ENCODE measurements at places on chromosomes 16 and 17.

- no peak for DNase-seq
Observed at GRCh38 chr16:19094542-19095365, 19.0 kb upstream of the ITPRIPL2 start.

DNA sequence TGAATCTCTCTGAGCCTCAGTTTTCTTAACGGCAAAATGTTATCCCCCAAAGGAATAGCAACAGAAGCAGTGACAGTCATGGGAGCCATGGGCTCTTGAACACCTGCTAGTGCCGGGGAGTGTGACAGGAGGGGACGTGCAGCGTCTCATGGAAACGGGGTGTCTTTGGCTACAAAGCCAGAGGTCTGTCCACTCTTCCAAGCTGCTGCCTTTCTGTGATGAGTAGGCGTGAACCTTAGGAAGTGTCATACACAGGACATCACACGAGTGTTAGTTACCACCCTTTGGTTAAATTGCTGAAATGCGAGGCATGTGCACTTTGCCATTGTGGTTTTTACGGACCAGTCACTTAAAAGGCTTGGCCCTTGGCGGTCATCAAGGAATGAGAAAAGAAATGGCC lies 93.4 kb downstream of the IRF8 start:
- no peak for DNase-seq

GRCh38 chr16:89863741-89864526 lies 9.5 kb upstream of the TCF25 start:
- DNase-seq = peak; percentile 54

DNA sequence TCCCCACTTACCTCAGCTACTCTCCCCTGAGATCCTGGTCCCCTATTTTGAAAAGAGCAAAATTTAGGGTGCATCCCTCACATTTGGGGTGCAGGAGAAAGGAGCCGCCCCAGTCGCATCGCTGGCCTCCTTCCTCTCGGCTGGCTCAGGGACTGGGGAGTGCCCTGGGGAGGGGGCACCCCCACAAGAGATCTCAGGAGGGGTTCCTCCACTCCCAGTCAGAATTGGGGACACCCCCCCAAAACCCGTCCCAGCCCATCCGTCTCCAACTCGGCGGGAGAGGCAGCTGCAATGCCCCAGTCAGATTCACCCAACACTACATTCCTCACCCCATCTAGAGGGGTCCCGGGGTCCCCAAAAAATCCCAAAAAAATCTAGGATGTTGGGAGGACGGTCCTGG lies 3.5 kb upstream of the BCL6B start:
- no peak for DNase-seq

GRCh38 chr17:58786586-58787295 lies 31.1 kb downstream of the PPM1E start:
- DNase-seq = no peak

DNA sequence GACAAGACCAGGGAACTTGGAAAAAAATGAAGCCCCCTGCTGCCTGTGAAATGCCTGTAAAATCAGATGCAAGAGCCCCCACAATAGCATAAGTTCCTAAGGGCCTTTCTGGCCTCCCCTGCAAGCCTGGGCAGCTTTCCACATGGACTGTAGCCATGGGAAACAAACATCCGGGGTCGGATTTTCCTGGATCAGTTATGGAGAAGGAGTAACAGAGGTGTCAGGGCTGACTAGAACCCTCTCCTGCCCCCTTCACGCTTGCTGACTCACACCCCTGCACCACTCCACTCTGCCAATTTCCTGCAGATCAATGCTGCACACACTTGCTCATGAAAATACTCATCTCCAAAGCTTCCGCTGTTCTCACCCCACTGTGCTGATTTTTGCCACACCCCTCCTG lies 258.6 kb downstream of the CBLN1 start:
- no peak for DNase-seq

- no peak for DNase-seq
Observed at GRCh38 chr17:5783269-5783668, 199.0 kb upstream of the NLRP1 start.

DNA sequence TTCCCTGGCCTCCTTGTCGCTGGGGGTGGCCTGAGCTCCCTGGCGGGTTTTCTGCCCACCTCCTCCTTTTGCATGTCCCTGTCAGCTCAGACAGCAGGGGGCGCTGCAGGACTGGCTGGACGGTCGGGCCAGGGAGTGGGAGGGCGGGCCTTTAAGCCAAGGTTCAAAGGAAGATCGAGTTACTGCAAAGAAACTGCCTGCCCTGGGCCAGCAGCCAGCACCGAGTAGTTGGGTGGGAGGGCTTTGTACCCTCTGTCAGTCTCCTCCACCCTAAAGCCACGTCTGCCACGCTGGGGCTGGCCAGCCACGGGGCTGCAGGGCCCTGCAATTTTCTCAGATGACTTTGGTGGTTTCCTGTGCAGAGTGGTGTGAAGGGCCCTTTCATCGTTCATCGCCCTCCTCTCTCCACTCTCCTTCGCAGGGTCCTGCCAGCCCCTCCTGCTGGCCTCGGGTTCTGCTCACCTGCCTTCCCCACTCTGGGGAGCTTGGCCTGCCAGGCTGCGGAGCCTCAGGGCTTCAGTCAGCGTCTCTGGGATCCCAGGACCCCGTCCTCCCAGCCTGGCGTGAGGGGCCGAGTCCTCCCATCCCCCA lies 12.3 kb downstream of the GPR142 start:
- peak; percentile 82 for DNase-seq

- DNase-seq = no peak
Observed at GRCh38 chr16:53922807-53923571, 219.0 kb downstream of the FTO start.

DNA sequence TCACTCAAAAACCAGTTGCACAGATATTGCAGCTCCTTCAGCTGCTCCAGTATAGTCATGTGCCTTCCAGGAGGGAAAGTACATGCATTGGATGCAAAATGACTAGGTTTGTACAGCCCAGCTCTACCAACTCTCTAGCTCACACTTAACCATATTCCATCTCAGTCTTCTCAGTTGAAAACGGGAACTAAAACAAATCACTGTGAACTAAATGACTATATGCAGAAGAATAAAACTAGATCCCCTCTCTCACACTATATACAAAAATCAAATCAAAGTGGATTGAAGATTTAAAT lies 24.9 kb downstream of the DCUN1D3 start:
- DNase-seq = no peak

DNA sequence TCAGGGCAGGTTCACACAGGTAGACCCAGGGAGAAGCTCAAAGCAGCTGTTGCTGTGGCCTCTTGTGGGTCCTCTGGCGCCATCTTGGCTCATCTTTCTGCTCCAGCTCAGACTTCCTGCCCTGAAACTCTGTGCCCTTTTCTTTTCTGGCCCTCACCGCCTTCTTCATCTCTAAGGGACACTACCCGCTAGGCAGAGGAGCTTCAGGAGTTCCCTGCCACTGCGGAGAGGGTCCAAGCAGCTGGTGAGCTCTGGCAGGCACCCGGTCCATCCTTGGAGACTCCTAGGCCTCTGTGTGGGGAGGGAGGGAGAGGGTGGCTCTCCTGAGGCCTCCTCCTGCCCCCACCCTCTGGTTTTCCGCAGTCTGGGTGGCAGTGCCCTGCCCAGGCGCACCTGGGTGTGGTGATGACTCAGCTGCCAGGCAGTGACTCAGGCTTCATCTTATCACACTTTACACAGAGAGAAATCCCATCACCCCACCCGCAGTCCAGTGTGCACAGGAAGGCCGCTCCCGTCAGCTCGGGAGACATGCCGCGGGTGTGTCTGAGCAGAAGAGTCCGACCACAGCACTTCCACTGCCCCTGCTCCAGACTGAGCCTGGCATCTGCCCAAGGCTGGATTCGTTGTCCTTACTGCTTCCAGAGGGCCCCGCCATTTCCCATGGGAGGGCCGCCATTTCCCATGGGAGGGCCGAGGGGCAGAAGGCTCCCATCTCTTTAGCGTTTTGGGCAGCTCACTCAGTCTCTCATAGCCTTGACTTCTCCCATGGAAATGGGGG lies 7.3 kb downstream of the NT5C start:
- DNase-seq = peak; percentile 34

DNA sequence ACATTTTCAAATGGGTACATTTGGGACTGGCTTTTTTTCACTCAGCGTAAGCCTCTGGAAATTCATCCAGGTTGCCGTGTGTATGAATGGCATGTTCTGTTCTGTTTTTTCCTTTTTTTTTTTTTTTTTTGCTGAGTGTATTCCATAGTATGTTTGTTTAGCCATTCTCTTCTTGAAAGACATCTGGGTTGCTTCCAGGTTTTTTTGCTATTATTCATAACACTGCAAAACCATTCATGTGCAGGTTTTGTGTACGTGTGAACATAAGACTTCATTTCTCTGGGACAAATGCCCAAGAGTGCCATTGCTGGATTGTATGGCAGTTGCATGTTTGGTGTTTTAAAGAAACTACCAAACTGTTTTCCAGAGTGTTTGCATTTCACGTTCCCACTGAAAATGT lies 335.9 kb upstream of the TNRC6C start:
- no peak for DNase-seq

DNA sequence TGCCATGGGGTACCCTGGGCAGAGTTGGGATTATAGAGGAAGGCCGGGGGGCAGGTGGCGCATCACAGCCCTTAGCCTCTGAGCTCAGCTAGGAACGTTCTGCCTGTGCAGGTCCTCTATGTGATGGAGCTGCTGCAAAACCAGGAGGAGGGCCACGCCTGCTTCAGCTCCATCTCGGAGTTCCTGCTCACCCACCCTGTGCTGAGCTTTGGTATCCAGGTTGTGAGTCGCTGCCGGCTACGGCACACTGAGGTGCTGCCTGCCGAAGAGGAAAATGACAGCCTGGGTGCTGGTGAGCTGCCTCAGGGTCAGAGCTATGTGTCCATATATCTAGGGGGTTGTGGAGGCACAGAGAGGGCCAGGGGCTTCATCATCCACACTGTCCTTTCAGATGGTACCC lies 5.8 kb upstream of the NRN1L start:
- no peak for DNase-seq

GRCh38 chr17:57557834-57558681 lies 187.0 kb downstream of the CCDC182 start:
- DNase-seq = no peak

DNA sequence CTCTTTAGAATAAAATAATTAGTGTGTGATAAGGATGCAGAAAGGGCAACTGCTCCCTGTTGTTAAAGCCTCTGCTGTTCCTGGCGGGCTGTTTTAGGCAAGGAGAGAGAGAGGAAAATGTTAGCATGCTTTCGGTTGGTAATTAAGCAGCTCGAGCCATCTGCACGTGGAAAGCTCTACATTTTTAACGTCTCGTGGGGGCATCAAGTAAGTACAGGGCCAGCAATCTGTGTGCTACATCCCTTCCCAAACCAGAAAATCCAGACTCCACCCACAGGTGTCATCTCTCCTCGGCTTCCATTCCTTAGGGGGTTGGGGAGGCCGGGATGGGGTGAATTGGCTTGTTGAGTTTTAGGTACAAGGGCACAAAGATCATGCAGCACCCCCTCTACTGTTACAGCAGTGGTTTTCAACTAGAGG lies 62.4 kb upstream of the MARCHF10 start:
- DNase-seq = no peak

DNA sequence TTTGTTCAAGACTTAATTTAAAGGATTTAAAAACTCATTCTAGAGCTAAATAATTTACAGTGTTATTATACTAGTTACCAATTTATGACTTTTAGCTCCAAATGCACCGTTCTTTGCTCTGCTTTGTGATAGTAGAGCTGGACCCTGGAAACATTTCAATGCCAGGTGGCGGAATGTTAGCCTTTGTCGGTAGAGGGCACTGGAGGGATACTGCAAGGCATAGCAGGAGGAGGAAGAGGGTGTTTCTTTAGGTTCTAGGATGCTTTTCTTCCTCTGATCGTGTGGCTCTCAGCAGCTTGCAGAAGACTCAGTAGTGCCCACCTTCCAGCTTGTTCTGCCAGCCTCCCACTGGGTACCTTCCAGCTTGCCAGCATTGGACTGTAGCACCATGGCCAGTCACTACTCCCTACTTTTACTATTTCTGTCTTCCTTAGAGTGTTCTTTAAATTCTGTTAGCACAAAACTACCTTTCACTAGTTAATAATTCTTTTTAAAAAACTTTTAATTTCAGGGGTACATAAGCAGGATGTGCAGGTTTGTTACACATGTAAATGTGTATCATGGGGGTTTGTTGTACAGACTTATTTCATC lies 325.3 kb downstream of the UTP18 start:
- DNase-seq = no peak

DNA sequence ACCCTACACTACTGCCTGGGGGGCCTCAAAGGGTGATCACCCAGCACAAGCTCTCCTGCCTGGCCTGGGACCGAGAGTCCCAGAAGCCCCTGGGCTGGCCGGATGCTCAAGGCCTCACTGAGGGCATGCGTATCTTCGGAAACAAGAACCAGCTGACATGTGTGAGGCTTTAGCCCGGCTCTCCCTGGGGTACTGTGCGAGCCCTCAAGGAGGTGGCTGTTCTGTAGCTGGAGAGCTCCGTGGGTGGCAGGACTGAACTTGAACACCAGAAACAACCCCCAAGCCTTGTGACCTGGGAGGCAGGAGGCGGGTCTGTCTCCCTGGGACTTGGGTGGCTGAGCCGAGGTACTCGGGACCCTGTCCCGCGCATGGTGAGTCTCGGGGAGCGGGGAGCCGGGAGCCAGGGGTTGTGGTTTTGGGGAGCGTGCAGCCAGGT lies 7.0 kb downstream of the DPEP1 start:
- no peak for DNase-seq

- no peak for DNase-seq
Observed at GRCh38 chr17:58976541-58976940, 130.1 kb downstream of the TRIM37 start.

DNA sequence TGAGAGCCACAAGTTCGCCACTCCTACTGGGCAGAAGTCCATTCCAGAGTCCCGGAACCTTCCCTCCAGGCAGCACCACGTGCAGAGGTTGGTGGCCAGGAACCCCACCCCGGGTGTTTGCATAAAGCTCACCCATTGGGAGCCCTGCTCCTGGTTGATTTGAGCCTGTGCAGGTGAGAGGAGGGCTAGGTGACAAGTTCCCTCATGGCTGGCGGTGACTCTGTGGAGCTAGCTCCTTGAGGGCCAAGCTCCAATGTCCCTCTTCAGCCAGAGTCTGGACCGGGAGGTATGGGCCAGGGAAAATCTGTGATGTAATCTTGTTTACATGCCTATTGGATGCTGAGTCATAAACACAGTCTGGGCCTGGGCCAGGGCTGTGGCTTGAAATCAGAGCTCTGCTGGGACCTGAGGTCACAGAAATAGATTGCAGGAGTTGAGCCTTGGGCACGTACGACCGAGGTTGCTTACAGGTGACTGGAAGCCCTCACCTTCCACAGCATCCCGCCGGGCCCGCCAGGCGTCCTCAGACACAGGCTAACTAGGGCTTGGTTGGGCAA lies 118.9 kb downstream of the AATF start:
- no peak for DNase-seq

- DNase-seq = no peak
Observed at GRCh38 chr17:58121925-58122324, 26.3 kb upstream of the OR4D1 start.

- DNase-seq = no peak
Observed at GRCh38 chr17:17906418-17907215, 65.6 kb downstream of the TOM1L2 start.

DNA sequence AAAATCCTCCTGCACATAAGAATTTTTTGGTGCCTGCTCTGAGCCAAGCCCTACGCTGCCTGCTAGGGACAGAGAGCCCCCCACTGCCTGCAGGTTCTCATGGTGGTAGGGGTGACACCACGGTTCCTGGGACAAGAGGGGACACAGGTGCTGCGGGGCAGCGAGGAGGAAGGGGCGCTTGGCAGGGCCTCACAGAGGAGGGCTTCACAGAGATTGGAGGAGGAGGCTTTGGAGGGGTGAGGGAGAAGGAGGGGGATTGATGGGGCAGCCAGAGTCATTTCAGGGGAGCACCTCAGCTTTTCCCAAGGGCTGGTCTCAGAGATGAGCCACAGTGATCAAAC lies 29.8 kb upstream of the GSG1L start:
- no peak for DNase-seq

All from activated T-helper 2 cell treated with anti-CD3 and anti-CD28 coated beads, Interferon-gamma antibody, Interleukin-2, Interleukin-4, amounts not matched to agents 10 μg/mL and 5 μg/mL and 100 μg/mL, durations not matched to agents 14 hours and 24 hours and 36 hours (primary cell).